ENCODE measurements at places on chromosomes 2 and 18.

DNA sequence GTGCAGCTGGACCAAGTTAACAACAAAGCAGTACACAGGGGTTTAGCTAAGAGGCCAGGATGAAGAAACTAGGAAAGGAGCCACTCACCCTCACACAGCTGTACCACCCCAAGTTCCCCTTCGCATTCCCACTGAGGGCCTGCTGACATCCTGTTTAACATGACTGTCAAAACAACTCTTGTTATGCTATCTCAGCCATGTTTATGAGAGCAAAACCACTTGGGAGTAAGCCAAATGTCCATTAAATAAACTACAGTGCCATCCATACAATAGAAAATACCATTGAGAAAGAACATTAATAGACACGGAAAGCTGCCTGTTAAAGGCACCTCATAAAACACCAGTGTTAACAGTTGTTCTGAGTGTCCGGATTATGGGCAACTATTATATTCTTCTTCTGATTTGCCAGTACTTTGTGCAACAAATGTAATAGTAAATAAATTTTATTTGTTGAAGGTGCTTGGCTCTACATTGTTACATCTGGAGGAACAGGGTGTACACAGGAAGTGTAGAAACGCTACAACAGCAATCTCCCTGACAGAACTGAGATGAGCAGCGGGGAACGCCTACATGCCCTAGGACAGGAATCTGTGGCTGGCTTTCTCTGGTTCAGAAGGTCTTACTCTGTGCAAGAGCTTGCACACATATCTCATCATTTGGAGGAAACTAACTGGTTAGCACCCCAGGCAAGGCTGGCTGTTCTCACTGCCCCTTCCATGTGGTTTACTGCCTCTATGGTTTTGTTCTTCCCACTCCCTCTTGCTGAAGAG is 85.6 kb downstream of the EHD3 start:
- no peaks in the 10 kb centered on the region for H3K27me3 ChIP-seq
- no peaks in the 10 kb centered on the region for H3K36me3 ChIP-seq
- no peak for DNase-seq
- H3K4me3 ChIP-seq: no peak overlapping the region
- H3K27ac ChIP-seq: no peak overlapping the region

GRCh38 chr2:63888490-63889402 is 47.0 kb downstream of the UGP2 start:
- no peaks in the 10 kb centered on the region for H3K4me1 ChIP-seq
- peaks cover 41% of the 10 kb centered on the region for H3K36me3 ChIP-seq
- H3K27me3 ChIP-seq: no peaks in the 10 kb centered on the region

DNA sequence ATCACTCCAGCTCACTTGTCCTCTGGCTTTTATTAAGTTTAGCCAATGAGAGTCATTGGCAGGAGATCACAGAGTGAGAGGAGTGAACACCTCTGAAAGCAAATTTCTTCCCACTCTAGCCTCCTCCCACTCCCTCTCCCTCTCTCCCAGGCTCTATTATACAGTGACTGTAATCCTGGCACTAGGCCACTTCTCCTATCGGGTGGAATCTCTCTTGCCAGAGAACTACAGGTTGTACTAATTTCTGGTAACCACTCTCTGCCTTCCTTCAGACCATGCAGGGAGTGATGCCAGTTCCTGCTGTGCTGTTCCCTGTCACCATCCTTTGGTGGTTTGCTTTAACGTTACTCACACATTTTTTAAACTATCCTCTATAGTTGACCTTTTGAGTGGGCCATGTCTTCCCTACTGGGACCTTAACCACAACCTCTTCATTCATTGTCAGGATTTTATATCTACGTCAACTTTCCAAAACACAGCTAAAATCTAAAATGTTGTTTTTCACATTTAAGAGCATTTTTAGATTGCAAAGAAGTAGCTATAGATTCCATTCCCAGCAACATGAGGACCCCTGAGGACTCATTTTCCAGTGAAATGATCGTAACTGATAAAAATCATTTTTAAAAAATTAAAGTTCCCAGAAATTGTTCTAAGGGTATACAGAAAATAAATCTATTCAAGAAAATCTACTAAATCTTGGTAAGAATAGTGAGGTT is 217.1 kb downstream of the MREG start:
- H3K27me3 ChIP-seq: no peaks in the 10 kb centered on the region
- H3K36me3 ChIP-seq: no peaks in the 10 kb centered on the region
- no peak overlapping the region for H3K27ac ChIP-seq
- H3K4me3 ChIP-seq: no peak overlapping the region
- DNase-seq: no peak

- H3K27me3 ChIP-seq: no peaks in the 10 kb centered on the region
- H3K27ac ChIP-seq: no peak overlapping the region
- H3K4me3 ChIP-seq: no peak overlapping the region
These were observed 91.9 kb downstream of the PPP1R1C start for GRCh38 chr2:182077448-182078142.

GRCh38 chr18:658001-658946 is 821 bp downstream of the TYMS start:
- peak overlapping the region; percentile 71 for H3K27ac ChIP-seq
- H3K27me3 ChIP-seq: peaks cover 6% of the 10 kb centered on the region
- peak overlapping the region; percentile 68 for H3K4me3 ChIP-seq
- H3K36me3 ChIP-seq: no peaks in the 10 kb centered on the region
- peaks cover 4% of the 10 kb centered on the region for H3K4me1 ChIP-seq

- no peaks in the 10 kb centered on the region for H3K36me3 ChIP-seq
- no peak overlapping the region for H3K27ac ChIP-seq
- H3K4me1 ChIP-seq: no peaks in the 10 kb centered on the region
These were observed 47.8 kb downstream of the STK25 start for GRCh38 chr2:241460631-241461030.

- no peaks in the 10 kb centered on the region for H3K4me1 ChIP-seq
- no peaks in the 10 kb centered on the region for H3K27me3 ChIP-seq
- H3K4me3 ChIP-seq: no peak overlapping the region
- DNase-seq: no peak
These were observed 15.3 kb downstream of the LGALSL start for GRCh38 chr2:64469261-64469660.

DNA sequence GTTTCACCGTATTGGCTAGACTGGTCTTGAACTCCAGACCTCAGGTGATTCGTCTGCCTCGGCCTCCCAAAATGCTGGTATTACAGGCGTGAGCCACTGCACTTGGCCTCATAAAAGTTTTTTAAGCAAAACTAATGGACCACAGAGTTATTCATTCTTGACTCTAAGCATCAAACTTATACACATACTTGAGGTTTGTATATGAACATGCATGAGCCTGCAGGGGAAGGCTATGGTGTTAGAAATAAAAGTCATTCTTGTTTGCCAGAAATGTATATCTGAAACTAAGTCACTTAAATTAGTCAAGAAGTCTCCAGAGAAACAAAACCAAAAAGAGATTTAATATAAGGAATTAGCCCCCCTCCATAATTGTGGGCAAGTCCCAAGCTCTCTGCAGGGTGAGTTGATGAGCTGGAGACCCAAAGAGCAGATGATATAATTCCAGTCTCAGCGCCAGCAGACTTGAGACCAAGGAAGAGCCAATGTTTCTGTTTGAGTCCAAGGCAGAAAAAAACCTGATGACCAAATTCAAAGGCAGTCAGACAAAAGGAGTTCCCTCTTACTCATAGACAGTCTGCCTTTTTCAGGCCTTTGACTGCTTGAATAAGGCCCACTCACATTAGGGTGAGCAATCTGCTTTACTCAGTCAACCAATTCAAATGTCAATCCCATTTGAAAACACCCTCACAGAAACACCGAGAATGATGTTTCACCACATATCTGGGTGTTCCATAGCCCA is 69.0 kb upstream of the DSG1 start:
- no peaks in the 10 kb centered on the region for H3K4me1 ChIP-seq
- no peaks in the 10 kb centered on the region for H3K36me3 ChIP-seq
- no peak overlapping the region for H3K4me3 ChIP-seq

- H3K4me3 ChIP-seq: no peak overlapping the region
- H3K4me1 ChIP-seq: no peaks in the 10 kb centered on the region
- H3K27ac ChIP-seq: no peak overlapping the region
- no peaks in the 10 kb centered on the region for H3K27me3 ChIP-seq
- no peak for DNase-seq
- H3K36me3 ChIP-seq: no peaks in the 10 kb centered on the region
These were observed 23.8 kb downstream of the EN1 start for GRCh38 chr2:118823633-118824032.

DNA sequence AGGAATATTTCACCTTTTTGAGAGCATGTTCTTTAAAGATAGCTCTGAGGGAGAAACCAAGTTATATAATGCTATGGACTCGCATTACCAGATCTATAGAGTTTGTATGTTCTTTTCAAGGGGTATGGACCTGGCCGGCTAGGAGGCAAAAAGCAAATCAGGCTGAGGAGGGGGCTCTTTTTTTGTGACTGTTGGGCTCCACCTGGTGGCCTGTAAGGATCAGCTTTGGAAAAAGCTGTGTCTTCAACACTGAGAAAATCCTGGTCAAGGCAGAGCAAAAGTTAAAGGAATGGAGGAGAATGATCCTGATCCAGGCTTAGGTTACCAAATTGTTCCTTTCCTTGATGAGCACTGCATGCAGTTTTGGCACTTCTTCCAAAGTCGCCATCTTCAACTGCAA is 180.5 kb downstream of the DIS3L2 start:
- peaks cover 22% of the 10 kb centered on the region for H3K4me1 ChIP-seq
- no peak overlapping the region for H3K27ac ChIP-seq
- H3K36me3 ChIP-seq: no peaks in the 10 kb centered on the region
- DNase-seq: no peak
- no peaks in the 10 kb centered on the region for H3K27me3 ChIP-seq

DNA sequence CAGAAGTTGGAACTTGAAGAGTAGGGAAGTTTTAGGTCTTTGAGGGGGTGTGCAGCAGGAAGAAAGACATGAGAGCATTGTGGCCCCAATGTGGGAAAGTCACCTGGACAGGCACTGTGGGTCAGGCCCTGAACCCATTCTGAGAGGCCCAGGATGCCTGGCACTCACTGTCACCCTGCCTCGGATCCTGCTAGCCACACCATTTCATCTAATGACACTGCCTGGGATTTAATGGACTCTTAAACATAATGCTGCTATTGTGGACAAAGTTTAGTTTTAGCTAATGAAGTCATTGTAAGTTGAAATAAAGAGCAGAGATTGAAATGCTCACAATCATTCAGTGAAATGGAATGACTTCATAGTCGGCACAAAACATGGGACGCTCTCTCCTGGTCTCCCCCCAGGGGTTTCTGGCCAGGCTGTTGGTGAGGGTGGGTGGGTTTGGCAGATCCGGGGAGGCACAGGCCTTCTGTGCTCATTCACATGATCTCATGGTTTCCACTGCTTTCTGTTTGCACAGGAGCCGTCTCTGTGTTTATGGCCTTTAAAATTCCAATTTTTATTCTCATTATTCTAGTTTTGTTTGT is 141.8 kb upstream of the KLHL29 start:
- no peaks in the 10 kb centered on the region for H3K36me3 ChIP-seq
- no peak overlapping the region for H3K27ac ChIP-seq
- no peak overlapping the region for H3K4me3 ChIP-seq
- no peaks in the 10 kb centered on the region for H3K4me1 ChIP-seq

DNA sequence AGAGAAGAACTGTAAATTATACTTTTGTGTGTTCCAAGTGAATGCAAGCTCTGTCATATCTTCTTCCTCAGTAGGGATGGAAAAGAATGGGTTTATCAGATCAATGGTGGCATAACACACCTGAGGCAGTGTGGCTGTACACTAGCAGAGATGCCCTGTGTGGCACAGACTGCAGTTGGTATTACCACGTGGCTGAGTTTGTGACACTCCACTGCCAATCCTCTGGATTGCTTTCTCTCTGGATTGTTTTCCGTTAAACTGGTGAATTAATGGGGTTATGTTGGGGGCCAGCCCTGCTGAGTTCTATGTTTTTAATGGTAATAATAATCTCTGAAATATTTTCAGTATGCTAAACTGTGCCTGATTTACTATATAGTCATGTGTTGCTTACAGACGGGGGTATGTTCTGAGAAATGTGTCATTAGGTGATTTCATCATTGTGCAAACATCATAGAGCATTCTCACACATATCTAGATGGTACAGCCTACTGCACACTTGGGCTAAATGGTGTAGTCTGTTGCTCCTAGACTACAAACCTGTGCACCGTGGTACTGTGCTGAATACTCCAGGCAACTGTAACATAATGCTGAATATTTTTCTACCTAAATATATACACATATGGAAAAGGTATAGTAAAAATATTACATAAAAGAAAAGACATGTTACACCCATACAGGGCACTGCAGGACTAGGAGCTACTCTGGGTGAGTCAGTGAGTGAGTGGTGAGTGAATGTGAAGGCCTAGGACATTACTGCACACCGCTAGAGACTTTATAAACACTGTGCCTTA is 84.7 kb upstream of the ST6GAL2 start:
- no peaks in the 10 kb centered on the region for H3K4me1 ChIP-seq
- no peak for DNase-seq
- no peak overlapping the region for H3K4me3 ChIP-seq
- no peaks in the 10 kb centered on the region for H3K36me3 ChIP-seq
- no peak overlapping the region for H3K27ac ChIP-seq

DNA sequence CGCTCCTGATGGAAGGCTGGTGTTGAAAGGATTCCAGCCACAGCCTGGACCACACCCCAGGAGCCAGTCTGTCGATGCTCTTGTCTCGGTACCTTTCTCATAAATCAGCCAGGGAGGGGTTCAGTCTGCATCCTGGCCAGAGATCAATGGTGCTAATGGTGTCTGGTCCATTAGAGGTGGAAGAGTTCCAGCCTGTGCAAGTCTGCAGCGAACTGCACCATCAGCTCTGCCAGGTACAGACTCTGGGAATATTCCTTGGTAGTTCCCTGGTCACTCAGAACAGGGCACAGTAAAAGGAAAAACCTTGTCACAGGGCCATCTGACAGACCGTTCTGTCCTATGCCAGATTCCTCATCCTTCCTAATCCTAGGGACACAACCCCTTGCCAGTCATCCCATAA is 164.3 kb downstream of the MTCL1 start:
- no peaks in the 10 kb centered on the region for H3K4me1 ChIP-seq
- H3K27me3 ChIP-seq: no peaks in the 10 kb centered on the region
- no peak overlapping the region for H3K27ac ChIP-seq
- DNase-seq: no peak

DNA sequence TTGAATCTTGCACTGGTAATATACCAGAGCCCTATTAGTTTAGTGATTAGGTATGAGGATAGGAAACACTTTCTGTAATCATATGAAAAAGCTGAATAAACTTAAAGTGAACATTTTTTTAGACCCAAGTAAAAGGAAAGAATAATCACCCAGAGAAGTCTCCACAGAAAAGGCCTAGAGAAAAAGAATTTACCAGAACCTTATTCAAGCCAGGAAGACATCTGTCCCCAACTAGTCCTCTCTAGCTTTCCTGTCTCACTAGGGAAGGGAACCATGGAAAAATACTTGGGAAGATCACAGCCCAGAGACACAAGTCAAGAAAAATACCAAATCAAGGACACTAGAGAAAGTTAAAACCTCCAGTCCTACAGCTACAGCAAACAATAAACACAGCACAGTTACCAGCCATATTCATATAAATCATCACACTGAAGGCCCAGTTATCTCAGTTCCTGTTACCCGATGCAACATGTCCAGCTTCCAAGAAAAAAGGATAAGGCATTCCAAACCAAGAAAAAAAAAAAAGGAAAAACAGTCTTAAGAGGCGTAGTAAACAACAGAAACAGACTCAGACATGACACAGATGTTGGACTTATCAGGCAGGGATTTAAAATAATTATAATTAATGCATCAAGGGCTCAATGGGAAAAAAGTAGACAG is 461.5 kb downstream of the IRS1 start:
- H3K27me3 ChIP-seq: no peaks in the 10 kb centered on the region
- no peak overlapping the region for H3K4me3 ChIP-seq
- DNase-seq: no peak
- H3K36me3 ChIP-seq: no peaks in the 10 kb centered on the region
- H3K27ac ChIP-seq: no peak overlapping the region

Measured in CD8-positive, alpha-beta memory T cell (primary cell).